ENCODE measurements at places on chromosomes 6 and 20. TPM values are rescaled to one million over a fixed set of nuclear protein-coding genes. Genes with fewer than 3 reads are reported as not detected.

TPD52L1 gene
- total RNA-seq: 13.7 TPM

TRERF1 gene
- total RNA-seq: 7.2 TPM

SCP2D1 gene
- not detected for total RNA-seq

EFCAB8 gene
- not detected for total RNA-seq

BAK1 gene
- 18.0 TPM for total RNA-seq

PACSIN1 gene
- not detected for total RNA-seq

PTK7 gene
- total RNA-seq: 166 TPM

TAAR2 gene
- total RNA-seq: not detected

IMPG1 gene
- total RNA-seq: 0.37 TPM

GPR6 gene
- not detected for total RNA-seq

GCNT2 gene
- total RNA-seq: 0.22 TPM
